Natural killer cell treated with Interleukin-12 subunit alpha and Interleukin-12 subunit beta and Interleukin-15 and Interleukin-18, amount 100 ng/mL, for 72 hours (primary cell): ENCODE measurements at places on chromosomes 7 and 10. TPM values are rescaled to one million over a fixed set of nuclear protein-coding genes. Genes with fewer than 3 reads are reported as not detected.

DNA sequence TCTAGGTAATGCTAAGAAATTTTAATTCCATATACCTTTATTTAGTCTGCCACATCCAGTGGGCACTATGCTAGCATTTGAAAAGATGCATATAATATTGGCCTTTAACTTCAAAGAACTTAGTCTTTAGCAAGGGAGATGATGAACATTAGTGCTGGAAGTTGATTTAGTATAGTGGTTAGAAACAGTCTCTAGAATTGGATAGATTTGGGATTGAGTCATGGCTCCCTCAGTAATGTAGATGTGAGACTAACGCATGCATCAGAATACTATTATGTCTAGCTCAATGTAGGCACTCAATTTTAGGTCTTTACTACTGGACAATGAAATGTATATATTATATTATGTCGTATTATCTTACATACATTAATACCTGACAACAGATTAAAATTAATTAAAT, 5.8 kb downstream of the DKK1 start:
- no peak for DNase-seq

DNA sequence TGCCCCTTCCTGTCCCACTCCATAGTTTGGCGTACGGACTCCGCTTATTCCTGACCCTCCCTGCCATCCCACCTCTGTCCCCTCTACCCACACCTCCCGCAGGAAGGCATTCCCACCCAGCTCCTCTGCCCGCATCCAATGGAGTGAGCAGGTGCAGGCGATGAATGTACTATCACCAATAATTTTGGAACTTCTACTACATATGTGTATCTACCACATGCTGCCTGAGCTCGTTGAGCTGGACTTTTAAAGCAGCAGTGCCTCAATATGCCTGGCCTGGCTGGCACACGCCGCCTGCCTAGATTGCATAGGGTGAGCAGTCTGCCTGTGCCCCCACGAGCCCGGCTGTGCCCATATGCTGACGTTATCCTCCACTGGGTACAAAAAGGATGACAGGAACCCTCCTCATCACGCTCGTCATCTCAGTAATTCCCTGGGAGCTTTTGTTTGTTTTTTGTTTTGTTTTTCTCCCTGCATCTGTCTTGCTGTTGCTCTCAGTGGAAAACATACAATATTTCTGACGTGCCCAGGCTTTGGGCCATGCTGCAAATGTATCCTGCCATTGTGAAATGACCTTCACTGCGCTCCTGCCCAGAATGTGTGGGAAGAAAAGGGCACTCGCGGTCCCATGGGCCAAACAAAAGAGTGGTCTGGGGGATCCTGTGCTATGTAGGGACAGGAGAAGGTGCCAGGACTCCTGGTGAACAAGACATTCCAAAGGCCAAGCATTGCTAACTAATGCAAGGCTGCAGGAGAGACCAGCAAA, 302.8 kb downstream of the PTPRN2 start:
- DNase-seq: peak; percentile 2

DNA sequence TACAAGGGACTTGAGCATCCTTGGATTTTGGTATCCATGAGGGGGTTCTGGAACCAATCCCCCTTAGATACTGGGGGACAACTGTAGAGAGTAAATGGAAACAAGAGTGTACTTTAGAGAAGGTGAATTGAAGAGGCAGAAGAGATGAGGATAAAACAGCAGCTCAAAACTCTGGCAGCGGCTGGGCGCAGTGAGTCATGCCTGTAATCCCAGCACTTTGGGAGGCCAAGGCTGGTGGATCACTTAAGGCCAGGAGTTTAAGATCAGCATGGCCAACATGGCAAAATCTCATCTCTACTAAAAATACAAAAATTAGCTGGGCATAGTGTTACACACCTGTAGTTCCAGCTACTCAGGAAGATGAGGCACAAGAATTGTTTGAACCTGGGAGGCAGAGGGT, 218.7 kb downstream of the GALNT17 start:
- no peak for DNase-seq

- no peak for DNase-seq
Measured at GRCh38 chr7:40297741-40298311, 163.0 kb downstream of the SUGCT start.

GRCh38 chr10:6048281-6049030, 13.7 kb downstream of the IL2RA start:
- DNase-seq: no peak

DNA sequence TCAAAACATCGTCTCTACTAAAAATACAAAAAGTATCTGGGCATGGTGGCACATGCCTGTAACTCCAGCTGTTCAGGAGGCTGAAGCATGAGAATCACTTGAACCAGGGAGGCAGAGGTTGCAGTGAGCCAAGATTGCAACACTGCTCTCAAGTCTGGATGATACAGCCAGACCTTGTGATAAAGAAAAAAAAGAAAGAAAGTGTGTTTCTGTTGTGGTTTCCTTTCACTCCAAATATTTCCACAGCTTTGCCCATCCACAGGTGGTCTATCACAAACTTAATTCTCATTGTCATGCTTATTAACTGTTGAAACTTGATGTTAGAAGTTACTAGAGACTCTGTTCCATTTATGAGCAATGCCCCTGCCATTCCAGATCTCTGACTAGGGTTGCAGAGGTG, 316.0 kb upstream of the SEMA3C start:
- no peak for DNase-seq

DNA sequence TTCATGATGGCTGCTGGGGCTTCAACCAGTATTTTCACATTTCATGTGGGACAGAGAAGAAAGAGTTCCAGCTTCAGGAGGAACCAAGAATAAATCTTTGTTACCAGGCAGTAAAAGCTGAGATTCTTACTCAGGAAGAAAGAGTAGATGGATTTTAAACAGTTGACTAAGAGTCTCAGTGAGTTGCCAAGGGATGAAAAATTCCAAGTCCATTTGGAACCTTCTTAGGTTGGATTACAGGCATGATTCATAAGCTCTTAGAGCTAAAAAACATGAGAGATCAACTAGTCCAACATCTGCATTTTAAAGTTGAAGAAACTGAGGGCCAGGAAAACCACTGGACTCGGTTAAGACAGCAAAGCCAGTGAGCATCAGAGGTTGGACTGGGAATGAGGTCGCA, 148.6 kb downstream of the NEBL start:
- DNase-seq: no peak

GRCh38 chr7:87456247-87456646, 19.2 kb downstream of the ABCB4 start:
- DNase-seq: no peak

- no peak for DNase-seq
Measured at GRCh38 chr10:293636-294035, 158.4 kb downstream of the ZMYND11 start.

DNA sequence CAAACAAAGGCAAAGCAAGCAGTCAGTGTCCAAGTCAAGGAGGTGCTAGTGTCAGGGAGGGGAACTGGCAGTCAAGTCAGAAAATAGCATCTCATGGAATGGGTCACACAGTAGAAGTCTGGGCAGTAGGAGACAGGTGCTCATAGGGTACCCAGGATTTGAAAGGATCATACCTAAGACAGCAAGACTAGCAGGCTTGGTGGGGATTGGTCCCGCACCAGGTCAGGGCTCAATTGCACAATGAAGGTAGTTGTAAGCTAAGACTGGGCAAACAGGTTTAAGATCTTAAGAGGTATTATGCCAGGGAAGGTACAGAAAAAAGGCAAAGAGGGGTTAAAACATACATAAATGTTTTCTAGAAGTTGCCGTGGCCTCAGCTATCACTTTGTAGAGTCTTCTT, 181.4 kb upstream of the ETV1 start:
- no peak for DNase-seq

- no peak for DNase-seq
Measured at GRCh38 chr10:97650726-97651125, 10.3 kb downstream of the PI4K2A start.

Gene DPYSL4
- total RNA-seq: 19.2 TPM
